ENCODE measurements at places on chromosomes 7 and 10.

DNA sequence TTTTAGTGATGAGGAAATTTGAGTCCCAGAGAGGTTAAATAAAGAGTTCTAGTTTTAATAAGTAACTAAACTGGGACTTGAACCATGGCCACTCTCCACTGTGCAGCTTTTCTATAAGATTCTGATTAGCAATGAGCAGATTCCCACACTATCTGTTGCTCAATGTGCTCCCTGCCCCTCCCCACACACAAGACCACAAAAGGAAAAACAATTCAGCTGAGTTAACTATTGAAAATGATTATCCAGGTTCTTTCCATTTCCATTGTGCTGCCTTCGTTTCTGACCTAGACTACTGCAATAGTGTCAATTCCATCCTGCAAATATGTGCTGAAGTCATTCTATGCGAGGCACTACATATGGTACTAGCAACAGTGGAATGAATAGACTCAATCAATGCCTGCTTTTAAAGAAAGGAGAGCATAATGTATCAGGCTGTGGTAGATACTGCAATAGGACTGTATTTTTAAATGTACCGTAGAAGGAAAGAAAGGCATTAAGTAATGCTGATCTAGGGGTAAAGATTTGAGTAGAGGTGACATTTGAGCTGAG, 97.0 kb downstream of the SEMA3C start:
- peaks cover 21% of the 10 kb centered on the region for H3K36me3 ChIP-seq
- peak overlapping the region; percentile 39 for H3K27ac ChIP-seq
- no peaks in the 10 kb centered on the region for H3K27me3 ChIP-seq

DNA sequence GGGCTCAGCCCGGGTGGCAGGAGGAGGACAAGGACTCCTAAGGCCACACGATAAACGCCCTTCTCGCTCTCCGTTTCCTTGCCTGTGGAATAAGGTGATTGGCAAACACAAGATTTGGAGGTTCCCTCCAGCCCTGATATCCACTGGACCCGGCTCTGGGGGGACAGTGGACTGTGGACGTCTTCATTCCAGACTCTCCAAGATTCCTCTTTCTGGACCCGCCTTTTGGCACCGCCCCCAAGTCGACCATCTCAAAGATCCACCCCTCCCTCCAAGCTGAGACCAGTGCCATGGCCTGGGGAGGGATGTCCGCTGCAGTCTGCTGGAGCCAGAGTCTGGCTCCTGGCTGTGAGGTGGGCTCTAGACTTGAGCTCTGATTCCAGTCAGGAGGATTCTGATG, 23.6 kb downstream of the ZNF783 start:
- no peaks in the 10 kb centered on the region for H3K27me3 ChIP-seq
- H3K27ac ChIP-seq, result peak overlapping the region; percentile 84
- H3K36me3 ChIP-seq, result peaks cover 15% of the 10 kb centered on the region
- DNase-seq, result no peak

- no peaks in the 10 kb centered on the region for H3K36me3 ChIP-seq
- no peak for DNase-seq
- H3K27me3 ChIP-seq, result no peaks in the 10 kb centered on the region
- peak overlapping the region; percentile 50 for H3K27ac ChIP-seq
- H3K4me1 ChIP-seq, result peaks cover 10% of the 10 kb centered on the region
These were observed 78.4 kb upstream of the MEOX2 start for GRCh38 chr7:15764851-15765382.

DNA sequence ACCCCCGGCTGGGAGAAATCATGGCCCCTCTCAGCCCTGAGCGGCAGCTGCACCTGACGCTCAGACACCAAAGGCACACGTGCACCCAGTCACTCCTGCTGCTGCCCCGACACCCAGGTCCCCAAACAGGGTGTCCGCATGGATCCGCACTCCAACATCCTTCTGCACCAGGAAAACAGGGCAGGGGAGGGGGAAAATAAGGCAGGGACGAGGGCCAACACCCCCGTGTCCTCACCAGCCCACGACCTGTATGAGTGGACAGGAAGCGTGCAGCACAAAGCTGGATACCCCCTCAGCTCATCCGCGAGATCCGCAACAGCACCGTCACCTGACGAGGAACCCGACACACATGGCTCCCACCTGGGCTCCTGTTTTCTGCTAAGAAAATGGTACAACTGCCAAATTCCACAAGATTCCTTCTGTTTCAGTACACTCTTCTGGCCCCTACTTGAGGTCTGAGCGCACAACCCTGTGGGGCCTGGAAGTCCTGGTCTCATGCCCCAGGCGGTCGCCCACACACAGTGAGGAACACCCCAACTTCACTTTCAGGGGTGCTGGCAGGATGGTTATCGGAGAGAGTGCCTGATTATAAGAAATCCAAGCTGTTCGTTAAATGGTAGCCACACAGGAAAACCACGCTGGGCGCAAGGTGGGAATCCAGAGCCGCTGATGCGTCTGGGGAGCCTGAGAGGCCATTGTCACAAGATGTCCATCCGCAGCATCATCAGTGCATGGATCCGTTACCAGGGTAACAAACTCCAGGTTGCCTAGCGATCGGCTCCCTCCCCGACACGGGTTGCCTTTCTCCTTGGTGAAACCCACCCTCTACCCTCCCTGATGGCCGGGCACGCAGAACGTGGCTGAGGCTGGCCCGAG, 63.6 kb downstream of the ZRANB1 start:
- H3K27ac ChIP-seq, result no peak overlapping the region
- DNase-seq, result no peak
- peaks cover 24% of the 10 kb centered on the region for H3K4me1 ChIP-seq

GRCh38 chr7:32501522-32501921, 6.2 kb downstream of the AVL9 start:
- H3K27ac ChIP-seq, result peak overlapping the region; percentile 26
- H3K4me3 ChIP-seq, result no peak overlapping the region
- peaks cover 19% of the 10 kb centered on the region for H3K4me1 ChIP-seq
- no peaks in the 10 kb centered on the region for H3K27me3 ChIP-seq

GRCh38 chr7:40990841-40991240, 712.0 kb downstream of the INHBA start:
- H3K27ac ChIP-seq, result no peak overlapping the region
- no peaks in the 10 kb centered on the region for H3K36me3 ChIP-seq
- H3K27me3 ChIP-seq, result no peaks in the 10 kb centered on the region
- H3K4me1 ChIP-seq, result peaks cover 9% of the 10 kb centered on the region
- DNase-seq, result no peak

DNA sequence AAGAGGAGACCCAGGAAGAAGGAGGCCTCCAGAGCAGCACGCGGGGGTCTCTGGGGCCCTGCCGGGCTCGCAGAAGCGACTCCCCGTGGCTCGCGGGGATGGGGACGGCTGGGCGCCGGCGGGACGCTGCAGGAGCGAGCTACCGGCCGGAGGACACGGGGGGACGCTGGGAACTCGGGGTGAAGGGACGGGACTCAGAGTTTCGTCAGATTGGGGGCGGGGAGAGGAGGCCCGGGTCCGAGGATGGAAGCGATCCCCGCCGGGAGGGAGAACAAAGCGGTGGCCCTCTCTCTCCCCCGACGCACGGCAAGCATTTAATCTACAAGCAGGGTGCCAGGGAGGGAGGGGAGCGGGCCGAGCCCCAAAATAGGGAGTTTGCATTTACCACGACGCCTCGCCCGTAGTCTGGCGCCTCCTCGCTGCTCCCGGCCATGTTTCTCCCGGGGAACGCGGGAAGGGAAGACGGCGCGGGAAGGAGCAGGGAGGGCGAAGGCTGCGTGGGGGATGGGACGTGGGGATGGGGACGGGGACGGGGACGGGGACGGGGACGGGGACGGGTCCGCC, at the start of gene PRTFDC1:
TSS of gene PRTFDC1 (minus strand) at position 464 of the 564 bp plus-strand sequence. CDS start at position 433, 31 bp downstream.
- H3K4me3 ChIP-seq, result peak within 1 kb of the TSS; percentile 82
- H3K27me3 ChIP-seq, result no peaks in the 10 kb centered on the region
- DNase-seq, result peak; percentile 45
- no peaks in the 10 kb centered on the region for H3K36me3 ChIP-seq
- peak within 1 kb of the TSS; percentile 96 for H3K27ac ChIP-seq

DNA sequence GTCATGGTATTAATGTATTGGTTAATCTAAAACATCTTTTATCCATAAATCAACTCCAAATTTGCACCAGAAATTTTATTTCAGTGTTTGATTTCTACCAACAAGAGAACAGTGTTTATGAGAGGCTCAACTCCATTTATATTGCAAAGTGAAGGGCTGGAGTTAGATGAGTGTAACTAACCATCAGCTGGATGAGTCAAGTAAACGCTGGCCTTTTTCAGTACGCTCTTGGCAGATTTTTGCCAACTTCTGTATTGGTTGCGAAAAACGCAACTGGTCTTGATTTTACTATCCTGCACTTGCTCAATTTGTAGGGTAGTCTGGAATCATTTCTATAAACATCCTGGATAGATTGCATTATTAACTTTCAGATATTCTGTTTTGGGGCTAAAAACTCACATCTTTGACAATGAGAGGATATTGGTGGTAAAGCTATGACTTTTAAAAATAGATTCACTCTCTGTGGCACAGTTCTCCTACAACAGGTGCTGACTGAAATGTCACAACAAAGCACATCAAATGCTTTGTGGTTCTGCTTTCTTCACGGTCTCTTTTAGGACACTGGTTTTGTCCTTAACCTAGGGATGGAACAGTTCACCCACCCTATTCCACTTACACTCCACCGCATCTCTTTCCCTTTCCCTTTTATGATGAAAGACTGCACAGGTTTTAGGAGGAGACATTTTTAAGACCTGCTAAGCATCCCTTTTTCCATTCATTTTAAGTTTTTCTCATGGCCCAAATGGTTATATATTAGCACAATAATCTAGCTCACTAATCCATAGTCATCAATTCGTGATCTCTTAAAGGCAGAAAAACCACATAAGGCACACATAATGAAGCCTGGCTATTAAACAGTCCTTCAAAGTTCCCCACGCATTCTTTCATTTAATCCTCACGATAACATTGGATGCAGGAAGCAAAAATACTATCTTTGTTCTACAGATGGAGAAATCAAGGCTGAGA, 12.8 kb downstream of the CACNA2D1 start:
- peak overlapping the region; percentile 3 for H3K27ac ChIP-seq
- no peak for DNase-seq
- H3K4me1 ChIP-seq, result peaks cover 15% of the 10 kb centered on the region
- no peaks in the 10 kb centered on the region for H3K27me3 ChIP-seq
- H3K36me3 ChIP-seq, result no peaks in the 10 kb centered on the region

DNA sequence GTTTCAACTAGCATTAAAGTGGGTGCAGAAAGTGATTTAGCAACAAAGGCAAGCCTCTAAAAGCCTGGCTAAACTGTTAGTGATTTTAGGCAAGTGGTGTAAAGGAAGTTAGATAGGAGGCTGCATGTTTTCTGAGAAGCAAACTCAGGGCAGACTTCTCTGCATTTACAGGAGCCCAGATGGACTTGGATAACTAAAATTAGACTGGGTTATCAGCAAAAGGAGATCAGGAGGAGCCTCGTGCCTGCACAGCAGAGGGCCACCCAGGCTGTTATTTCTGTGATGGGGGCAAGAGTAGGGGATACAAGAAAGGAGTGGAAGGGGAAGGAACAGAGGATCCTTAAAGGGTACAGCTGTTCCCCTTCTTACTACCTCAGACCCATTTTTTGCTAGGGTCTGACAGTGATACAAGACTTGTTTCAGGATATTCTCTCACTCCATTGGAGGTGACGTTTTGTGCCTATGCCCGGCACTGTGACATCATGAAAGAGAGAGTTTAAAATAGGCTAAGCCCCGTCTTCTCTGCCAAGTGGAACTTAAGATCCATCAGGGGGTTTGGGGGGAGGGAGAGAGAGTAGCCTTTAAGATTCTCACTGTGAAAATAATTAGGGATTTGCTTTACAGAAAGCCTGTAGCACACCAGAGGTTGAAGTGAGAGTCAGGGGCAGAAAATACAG, 49.6 kb upstream of the PDCD4 start:
- no peak for DNase-seq
- H3K36me3 ChIP-seq, result peaks cover 1% of the 10 kb centered on the region
- H3K27me3 ChIP-seq, result no peaks in the 10 kb centered on the region
- peak overlapping the region; percentile 93 for H3K27ac ChIP-seq
- no peak overlapping the region for H3K4me3 ChIP-seq

GRCh38 chr7:144384071-144384470, 19.4 kb downstream of the NOBOX start:
- H3K36me3 ChIP-seq, result peaks cover 5% of the 10 kb centered on the region
- H3K27me3 ChIP-seq, result no peaks in the 10 kb centered on the region
- no peak overlapping the region for H3K4me3 ChIP-seq

DNA sequence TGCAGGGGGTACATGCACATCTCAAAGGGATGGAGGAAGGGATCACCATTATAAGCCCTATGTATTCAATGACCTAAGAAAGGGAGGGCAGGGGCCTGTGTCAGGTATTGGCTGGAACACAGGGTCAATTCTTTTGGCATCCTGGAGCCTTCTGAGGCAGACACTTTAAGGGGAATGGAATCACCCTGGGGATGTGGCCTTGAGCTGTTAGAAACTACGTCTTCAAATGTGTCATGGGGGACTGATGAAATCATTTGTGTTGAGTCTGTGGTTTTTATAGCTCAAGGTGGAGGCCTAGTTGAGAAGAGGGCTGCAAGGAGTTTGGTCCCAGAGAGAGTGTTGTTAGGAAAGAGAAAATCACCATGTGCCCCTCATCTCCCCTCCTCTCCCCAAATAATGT, 206.1 kb upstream of the CELF2 start:
- H3K4me3 ChIP-seq, result no peak overlapping the region
- no peaks in the 10 kb centered on the region for H3K36me3 ChIP-seq
- peaks cover 20% of the 10 kb centered on the region for H3K4me1 ChIP-seq
- H3K27ac ChIP-seq, result no peak overlapping the region
- DNase-seq, result no peak

- no peak overlapping the region for H3K4me3 ChIP-seq
- peaks cover 31% of the 10 kb centered on the region for H3K4me1 ChIP-seq
- H3K27me3 ChIP-seq, result no peaks in the 10 kb centered on the region
- peaks cover 13% of the 10 kb centered on the region for H3K36me3 ChIP-seq
- no peak for DNase-seq
- H3K27ac ChIP-seq, result no peak overlapping the region
These were observed 154.0 kb downstream of the TMEM26 start for GRCh38 chr10:61299156-61299555.

- no peaks in the 10 kb centered on the region for H3K36me3 ChIP-seq
- no peak overlapping the region for H3K27ac ChIP-seq
- H3K27me3 ChIP-seq, result peaks cover 6% of the 10 kb centered on the region
- no peak overlapping the region for H3K4me3 ChIP-seq
These were observed 108.0 kb downstream of the LRRTM3 start for GRCh38 chr10:67033878-67034277.

DNA sequence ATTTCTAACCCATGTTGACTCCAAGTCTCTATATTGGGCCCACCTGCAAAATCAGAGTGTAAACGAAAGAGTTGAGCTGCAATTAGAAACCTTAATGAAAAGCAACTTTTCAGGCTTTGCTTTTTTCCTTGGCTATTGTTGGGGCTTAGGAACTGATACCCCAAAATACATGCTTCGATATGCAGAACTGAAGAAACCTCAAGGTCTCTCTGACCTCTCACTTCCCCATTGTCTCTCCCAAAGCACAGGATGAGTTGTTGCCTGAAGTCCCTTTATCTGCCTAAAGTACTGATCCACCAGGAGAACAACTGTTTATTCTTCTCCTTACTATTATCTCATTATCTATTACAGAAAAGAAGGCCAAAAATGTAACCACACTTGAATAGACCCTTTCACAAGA, 666.0 kb upstream of the LRRTM3 start:
- H3K27me3 ChIP-seq, result no peaks in the 10 kb centered on the region
- no peak overlapping the region for H3K4me3 ChIP-seq
- no peak for DNase-seq

- H3K4me1 ChIP-seq, result no peaks in the 10 kb centered on the region
- no peak for DNase-seq
- no peak overlapping the region for H3K27ac ChIP-seq
- no peaks in the 10 kb centered on the region for H3K36me3 ChIP-seq
These were observed 121.5 kb downstream of the SEC23IP start for GRCh38 chr10:120014031-120014430.

- H3K4me3 ChIP-seq, result no peak overlapping the region
- H3K36me3 ChIP-seq, result peaks cover 22% of the 10 kb centered on the region
- DNase-seq, result no peak
- no peaks in the 10 kb centered on the region for H3K4me1 ChIP-seq
- H3K27me3 ChIP-seq, result no peaks in the 10 kb centered on the region
These were observed 771 bp upstream of the PILRB start for GRCh38 chr7:100357131-100357561.

Data from mesothelial cell of epicardium (in vitro differentiated cells).